ENCODE measurements at places on chromosomes 13 and 19.

GRCh38 chr13:49022472-49023144 lies 46.9 kb downstream of the FNDC3A start:
- DNase-seq, result no peak

GRCh38 chr19:5041913-5042187 lies 72.9 kb downstream of the KDM4B start:
- DNase-seq, result no peak

DNA sequence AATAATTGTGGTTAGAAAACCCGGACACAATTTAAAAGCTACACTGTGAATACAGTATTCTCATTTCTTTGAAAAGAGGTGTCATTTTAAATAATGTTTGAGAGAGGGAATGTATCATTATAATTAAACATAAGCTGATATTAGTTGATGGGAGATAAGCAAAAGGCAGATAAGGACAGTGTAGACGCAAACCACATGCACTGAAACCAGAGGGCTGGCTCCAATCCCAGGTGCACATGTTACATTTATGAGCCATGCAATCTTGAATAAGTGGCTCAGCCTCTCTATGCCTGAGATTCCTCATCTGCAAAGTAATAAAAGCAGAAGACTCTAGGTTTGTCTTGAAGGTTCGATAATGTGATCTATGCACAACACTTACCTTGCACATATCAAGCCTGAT lies 238.7 kb downstream of the EFNB2 start:
- no peak for DNase-seq

DNA sequence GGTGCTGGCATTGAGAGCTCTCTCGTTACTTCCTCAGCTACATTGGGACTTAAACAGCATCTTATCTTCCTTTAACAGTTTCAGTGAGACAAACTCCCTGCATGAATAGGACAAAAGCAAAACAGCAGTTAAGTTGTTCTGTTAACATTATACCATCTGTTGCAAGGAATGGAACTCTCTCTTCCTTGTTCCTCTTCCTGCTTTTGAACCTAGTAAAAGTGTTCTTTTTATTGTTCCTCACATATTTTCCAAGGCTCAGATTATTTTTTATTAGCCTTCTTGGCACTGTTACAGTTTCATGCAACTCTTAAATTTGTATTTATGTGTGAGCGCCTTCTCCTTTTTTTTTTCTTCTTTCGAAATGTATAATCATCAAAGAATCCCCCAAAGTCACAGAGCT lies 202.6 kb upstream of the UFM1 start:
- no peak for DNase-seq

- no peak for DNase-seq
Measured at GRCh38 chr19:49430172-49430677, 5.0 kb downstream of the GFY start.

DNA sequence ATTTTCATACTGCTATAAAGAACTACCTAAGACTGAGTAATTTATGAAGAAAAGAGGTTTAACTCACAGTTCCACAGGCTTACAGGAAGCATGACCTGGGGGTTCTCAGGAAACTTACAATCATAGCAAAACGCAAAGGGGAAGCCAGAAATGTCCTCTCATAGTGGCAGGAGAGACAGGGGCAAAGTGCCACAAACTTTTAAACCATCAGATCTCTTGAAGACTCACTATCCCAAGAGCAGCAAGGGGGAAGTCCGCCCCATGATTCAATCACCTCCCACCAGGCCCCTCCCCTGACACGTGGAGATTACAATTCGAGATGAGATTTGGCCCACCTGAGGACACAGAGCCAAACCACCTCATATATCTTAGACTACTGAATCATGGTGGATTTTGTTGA lies 198.7 kb downstream of the KCTD12 start:
- no peak for DNase-seq

GRCh38 chr19:18112989-18113478 lies 15.5 kb downstream of the MAST3 start:
- DNase-seq, result peak; percentile 63

All from fibroblast of gingiva (primary cell).